Nephron progenitor cell (in vitro differentiated cells): ENCODE measurements at places on chromosomes 1 and 21.
A peak's percentile ranks its signal among the peaks of the same experiment; 100 is the strongest.

DNA sequence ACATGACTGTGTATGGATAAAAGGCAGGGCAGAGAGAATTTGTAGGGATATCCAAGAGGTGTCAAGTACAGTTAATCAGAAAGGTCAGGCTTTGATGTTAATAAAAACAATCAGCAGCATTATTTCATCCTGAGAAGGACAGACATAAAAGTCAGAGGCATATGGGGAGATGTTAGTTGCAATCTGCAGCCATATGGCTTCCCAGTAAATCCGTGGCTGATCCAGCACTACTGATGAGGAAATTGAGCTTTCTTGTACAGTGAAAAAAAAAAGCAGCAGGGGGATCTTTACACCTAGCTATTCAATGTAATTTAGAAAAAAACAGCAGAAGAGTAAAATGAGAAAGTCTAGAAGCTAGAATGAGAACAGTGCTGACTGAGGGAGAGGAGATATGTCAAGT lies 2.2 kb upstream of the SPRR1B start:
- no peak overlapping the region for H3K27ac ChIP-seq
- H3K36me3 ChIP-seq, result no peaks in the 10 kb centered on the region
- no peaks in the 10 kb centered on the region for H3K4me1 ChIP-seq

GRCh38 chr1:63636192-63637105 lies 43.2 kb downstream of the PGM1 start:
- DNase-seq, result no peak
- no peak overlapping the region for H3K4me3 ChIP-seq

DNA sequence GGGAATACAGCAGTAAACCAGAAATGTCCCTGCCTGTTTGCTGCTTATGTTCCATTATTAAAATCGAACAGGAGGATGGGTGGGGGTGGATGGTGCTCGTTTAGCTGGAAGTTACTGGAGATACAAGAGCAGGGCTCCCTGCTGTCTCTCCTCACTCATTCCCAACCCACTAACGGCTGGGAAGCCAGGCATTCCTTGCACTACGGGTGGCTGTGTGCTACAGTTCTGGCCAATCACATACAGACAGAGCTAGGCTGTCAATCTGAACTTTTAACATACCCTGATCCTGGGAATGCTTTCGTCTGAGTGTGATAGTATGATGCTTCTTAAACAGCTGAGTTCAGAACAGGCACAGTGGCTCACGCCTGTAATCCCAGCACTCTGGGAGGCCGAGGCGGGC lies 7.0 kb downstream of the SIPA1L2 start:
- peaks cover 3% of the 10 kb centered on the region for H3K27me3 ChIP-seq
- peaks cover 50% of the 10 kb centered on the region for H3K4me1 ChIP-seq

DNA sequence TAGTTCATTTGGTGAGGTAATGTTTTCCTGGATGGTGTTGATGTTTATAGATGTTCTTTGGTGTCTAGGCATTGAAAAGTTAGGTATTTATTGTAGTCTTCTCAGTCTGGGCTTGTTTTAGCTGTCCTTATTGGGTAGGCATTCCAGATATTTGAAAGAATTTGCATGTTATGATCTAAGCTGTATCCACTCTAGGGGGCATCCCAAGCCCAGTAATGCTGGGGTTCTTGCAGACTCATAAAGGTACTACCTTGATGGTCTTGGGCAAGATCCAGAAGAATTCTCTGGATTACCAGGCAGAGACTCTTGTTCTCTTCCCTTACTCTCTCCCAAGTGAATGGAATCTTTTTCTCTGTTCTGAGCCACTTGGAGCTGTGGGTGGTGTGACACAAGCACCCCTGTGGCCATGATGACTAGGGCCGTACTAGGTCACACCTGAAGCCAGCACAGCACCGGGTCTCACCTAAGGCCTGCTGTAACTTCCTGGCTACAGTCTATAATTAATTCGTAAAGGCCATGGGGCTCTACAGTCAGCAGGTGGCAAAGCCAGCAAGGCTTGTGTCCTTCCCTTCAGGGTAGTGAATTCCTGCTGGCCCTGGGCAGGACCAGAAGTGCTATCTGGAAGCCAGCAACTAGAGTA lies 74.8 kb upstream of the PDE4B start:
- no peaks in the 10 kb centered on the region for H3K4me1 ChIP-seq
- no peaks in the 10 kb centered on the region for H3K36me3 ChIP-seq
- no peak for DNase-seq
- H3K27ac ChIP-seq, result no peak overlapping the region
- H3K4me3 ChIP-seq, result no peak overlapping the region

GRCh38 chr1:108009603-108010195 lies 44.7 kb upstream of the VAV3 start:
- no peaks in the 10 kb centered on the region for H3K36me3 ChIP-seq
- DNase-seq, result no peak
- no peaks in the 10 kb centered on the region for H3K27me3 ChIP-seq
- H3K27ac ChIP-seq, result no peak overlapping the region
- no peak overlapping the region for H3K4me3 ChIP-seq

DNA sequence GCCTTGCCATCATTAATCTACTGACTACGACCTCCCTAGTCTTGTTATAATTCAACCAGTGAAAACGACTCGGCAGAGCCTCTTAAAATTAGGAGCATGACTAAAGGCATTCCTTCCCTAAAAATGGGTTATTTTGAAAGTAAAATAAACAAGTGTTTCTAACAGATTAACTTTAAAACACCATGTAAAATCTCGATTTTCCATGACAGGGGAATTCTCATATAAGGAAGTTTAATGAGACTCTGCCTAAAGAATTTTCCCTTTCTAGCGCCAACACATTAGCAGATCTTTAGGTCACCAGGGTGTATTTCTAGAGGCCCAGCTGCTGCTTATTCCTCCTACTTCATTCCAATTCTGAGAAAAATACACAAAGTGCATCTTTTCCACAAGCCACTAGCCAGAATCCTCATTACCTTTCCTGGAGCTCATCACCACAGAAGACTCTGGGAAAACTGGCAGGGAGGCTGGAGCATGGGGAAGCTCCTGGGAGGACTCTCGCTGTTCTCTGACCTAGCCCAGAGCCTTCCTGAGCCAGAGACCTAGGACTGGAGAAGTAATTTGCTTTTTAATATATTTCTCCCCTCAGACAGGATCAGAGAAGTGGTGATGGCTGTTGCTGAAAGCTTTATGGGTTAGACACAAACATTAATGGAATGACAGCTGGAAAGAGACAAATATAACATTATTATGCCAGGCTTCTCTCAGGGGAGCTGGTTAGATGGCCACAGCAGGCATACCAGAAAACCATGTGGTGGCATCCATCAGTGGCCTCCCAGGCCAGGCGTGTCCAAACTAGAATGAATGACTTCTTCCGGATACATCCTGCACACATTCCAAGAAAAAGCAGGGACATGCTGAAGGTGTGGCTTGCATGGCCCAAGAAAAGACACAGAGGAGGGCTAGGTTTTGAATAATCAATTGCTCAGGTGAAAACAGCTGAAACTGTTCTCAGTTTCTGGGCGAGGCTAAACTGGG lies 63.6 kb upstream of the CTTNBP2NL start:
- H3K36me3 ChIP-seq, result no peaks in the 10 kb centered on the region
- DNase-seq, result no peak
- H3K27me3 ChIP-seq, result peaks cover 25% of the 10 kb centered on the region
- no peaks in the 10 kb centered on the region for H3K4me1 ChIP-seq
- no peak overlapping the region for H3K4me3 ChIP-seq
- no peak overlapping the region for H3K27ac ChIP-seq

DNA sequence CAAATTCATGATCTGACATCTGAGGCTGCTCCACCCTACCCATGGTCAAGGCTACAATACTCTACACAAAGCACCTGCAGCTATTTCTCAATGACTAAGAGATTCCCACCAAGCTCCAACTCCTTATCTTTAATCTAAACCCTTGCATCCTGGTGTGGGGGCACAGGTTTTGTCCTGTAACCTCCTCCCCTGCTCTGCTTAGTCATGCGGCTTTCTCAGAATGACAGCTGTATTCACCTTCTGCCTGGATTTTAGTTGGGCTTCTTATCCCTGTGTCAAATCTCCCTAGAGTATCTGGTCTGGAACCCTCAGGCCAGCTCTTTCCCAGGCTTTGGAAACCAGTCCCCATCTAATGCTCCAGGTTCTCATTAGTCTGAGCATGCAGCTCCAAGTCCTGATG lies 159.0 kb downstream of the BARHL2 start:
- DNase-seq, result no peak
- H3K36me3 ChIP-seq, result no peaks in the 10 kb centered on the region
- no peak overlapping the region for H3K4me3 ChIP-seq
- H3K27me3 ChIP-seq, result peaks cover 18% of the 10 kb centered on the region
- no peak overlapping the region for H3K27ac ChIP-seq

- H3K4me3 ChIP-seq, result no peak overlapping the region
- H3K27ac ChIP-seq, result no peak overlapping the region
- H3K4me1 ChIP-seq, result no peaks in the 10 kb centered on the region
- peaks cover 41% of the 10 kb centered on the region for H3K36me3 ChIP-seq
Measured at GRCh38 chr1:86739648-86740509, 35.5 kb downstream of the SH3GLB1 start.

- H3K36me3 ChIP-seq, result no peaks in the 10 kb centered on the region
- no peak overlapping the region for H3K27ac ChIP-seq
- DNase-seq, result no peak
- H3K27me3 ChIP-seq, result peaks cover 36% of the 10 kb centered on the region
- H3K4me1 ChIP-seq, result peaks cover 55% of the 10 kb centered on the region
- H3K4me3 ChIP-seq, result peak overlapping the region; percentile 60
Measured at GRCh38 chr1:3419415-3420204, 34.9 kb upstream of the ARHGEF16 start.

DNA sequence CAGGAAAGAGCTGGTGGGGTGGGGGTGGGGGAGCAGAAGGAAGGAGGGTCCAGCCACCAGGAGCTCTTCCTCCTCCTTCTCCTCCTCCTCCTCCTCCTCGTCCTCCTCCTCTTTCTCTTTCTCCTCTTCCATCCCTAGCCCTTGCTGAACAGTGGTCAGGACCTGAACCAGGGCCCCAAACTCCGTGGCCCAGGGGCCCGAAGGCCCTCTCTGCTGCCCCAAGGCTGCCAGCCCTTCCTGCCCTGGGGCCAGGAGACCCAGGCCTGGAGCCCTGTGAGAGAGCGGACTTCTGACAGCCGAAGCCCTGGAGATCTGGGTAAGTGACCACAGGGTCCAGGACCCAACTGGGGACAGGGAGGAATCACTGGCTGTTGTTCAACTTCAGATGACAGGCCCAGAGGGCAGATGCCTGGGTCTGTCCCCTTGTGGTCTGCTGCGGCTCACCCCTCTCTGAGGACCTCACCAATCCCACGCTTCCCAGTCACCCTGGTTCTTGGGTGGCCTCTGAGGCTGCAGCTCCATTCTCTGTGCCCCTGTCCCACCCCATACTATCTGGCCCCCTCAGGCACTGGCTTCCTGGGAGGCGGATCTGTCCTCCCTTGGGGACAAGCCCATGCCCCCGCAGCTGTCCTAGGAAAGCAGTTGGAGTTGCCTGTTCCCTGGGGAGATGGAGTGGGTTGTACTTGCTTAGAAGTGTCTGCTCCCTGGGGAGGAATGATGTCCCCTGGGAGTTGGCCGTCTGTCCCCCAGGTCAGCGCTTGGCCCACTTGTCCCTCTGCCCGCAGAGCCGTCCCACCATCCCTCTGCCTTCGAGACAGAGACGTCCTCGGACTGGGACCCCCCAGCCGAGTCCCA lies 51.8 kb downstream of the VWA5B1 start:
- no peak overlapping the region for H3K4me3 ChIP-seq
- no peak for DNase-seq
- no peak overlapping the region for H3K27ac ChIP-seq
- peaks cover 28% of the 10 kb centered on the region for H3K27me3 ChIP-seq
- peaks cover 26% of the 10 kb centered on the region for H3K4me1 ChIP-seq

DNA sequence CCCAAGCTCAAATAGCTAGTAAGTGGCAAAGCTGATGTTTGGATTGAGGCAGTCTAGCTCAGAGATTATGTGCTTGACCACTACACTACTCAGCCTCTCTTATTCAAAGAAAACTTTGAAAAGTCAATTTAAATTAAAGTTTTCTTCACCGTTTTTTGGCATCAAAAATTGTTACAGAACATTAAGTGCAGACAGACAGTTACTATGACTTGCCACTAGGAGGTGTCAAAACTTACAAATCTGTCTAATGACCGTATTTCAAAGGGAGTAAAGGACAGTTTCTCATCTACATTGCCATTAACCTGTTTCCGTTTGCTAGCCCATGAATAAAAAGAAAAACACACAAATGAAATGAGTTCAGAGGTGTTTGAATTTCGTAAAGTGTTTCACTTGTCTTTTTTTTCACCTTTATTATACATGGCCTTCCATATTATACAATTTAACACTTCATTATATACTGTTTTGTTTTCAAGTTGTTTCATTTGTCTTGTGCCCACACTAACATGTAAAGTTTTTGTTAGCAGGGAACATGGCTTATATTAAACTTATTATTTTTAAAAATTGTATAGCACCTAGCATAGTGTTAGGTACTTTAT lies 57.4 kb upstream of the MTF2 start:
- H3K27me3 ChIP-seq, result no peaks in the 10 kb centered on the region
- no peak overlapping the region for H3K27ac ChIP-seq
- H3K36me3 ChIP-seq, result no peaks in the 10 kb centered on the region
- H3K4me1 ChIP-seq, result no peaks in the 10 kb centered on the region

DNA sequence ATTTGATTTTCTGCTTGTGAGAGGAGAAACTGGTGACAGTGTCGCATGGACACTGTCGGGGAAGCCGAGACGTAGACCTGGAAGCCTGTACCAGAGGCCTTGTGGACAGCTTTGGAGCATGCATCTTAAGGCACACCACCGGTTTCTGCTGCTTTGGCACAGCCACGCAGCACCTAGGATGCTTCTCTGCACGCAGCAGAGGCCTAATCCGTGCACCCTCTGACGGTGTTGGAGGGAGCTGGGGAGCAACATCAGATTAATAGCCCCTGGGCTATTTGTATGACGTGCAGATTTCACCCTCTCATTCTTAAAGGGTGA lies 30.3 kb downstream of the TEX35 start:
- H3K36me3 ChIP-seq, result peaks cover 30% of the 10 kb centered on the region
- H3K27me3 ChIP-seq, result peaks cover 19% of the 10 kb centered on the region
- peaks cover 28% of the 10 kb centered on the region for H3K4me1 ChIP-seq
- peak overlapping the region; percentile 93 for H3K4me3 ChIP-seq
- no peak for DNase-seq

DNA sequence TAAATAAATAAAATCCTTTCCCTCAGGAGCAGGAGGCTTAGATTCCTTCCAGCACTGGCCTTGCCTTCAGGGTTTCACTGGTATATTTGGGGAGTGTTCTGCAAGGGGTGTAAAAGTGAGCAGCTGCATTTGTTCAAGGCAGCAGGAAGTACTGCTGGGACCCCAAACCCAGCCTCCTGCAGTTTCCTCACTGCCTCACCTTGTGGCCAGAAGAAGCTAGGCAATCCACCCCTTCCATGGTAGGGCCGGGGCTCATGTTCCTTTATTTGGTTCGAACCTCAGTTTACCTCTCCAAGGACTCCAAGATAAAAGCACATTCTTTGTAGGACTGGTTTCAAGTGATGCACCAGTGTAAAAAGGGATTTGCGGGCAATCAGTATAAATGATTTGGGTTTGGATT lies 21.0 kb upstream of the CFAP126 start:
- peaks cover 12% of the 10 kb centered on the region for H3K36me3 ChIP-seq
- H3K4me3 ChIP-seq, result peak overlapping the region; percentile 89
- peaks cover 41% of the 10 kb centered on the region for H3K27me3 ChIP-seq
- H3K4me1 ChIP-seq, result peaks cover 12% of the 10 kb centered on the region
- no peak overlapping the region for H3K27ac ChIP-seq
- no peak for DNase-seq

DNA sequence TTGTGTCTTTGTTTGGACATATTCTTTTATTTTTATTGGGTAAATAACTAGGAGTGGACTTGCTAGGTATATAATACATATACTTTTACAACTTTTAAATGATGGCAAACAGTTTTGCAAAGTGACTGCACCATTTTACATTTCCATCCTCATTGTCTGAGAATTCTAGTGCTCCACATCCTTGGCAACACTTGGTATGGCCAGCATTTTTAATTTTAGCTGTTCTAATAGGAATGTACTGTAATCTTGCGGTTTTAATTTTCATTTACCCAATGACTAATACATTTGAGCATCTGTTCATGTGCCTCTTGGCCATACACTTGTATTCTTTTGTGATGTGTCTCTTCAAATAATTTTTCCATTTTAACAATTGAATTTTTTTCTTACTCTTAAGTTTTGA lies 37.0 kb upstream of the ATP6V1G3 start:
- no peak for DNase-seq
- H3K27ac ChIP-seq, result no peak overlapping the region
- no peak overlapping the region for H3K4me3 ChIP-seq
